ENCODE measurements at places on chromosomes 1 and 21. TPM values are rescaled to one million over a fixed set of nuclear protein-coding genes. Genes with fewer than 3 reads are reported as not detected.
A peak's percentile ranks its signal among the peaks of the same experiment; 100 is the strongest.

- DNase-seq: no peak
These were observed 97.5 kb upstream of the KCNE2 start for GRCh38 chr21:34266351-34266750.

DNA sequence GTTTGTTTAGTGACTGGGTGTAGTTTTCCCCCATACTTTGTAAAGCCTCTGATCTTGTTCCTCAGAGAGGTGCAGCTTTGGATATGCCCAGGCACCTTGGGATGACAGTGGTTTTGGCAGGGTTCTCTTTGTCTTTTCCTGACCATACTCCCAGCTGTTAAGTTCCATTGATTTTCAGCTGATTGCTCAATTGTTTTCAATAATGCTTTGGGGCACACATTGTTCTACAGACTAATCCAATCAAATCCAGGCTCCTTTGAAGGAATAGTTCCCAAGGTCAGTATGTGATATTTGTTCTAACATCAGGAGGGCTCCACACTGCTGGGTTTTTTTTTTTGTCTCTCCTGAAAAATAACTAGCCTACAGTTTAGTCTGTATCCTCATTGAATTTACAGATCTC lies 24.8 kb downstream of the PPP2R5A start:
- peak; percentile 66 for DNase-seq

GRCh38 chr1:163076044-163076443 lies 6.9 kb downstream of the RGS4 start:
- no peak for DNase-seq

DNA sequence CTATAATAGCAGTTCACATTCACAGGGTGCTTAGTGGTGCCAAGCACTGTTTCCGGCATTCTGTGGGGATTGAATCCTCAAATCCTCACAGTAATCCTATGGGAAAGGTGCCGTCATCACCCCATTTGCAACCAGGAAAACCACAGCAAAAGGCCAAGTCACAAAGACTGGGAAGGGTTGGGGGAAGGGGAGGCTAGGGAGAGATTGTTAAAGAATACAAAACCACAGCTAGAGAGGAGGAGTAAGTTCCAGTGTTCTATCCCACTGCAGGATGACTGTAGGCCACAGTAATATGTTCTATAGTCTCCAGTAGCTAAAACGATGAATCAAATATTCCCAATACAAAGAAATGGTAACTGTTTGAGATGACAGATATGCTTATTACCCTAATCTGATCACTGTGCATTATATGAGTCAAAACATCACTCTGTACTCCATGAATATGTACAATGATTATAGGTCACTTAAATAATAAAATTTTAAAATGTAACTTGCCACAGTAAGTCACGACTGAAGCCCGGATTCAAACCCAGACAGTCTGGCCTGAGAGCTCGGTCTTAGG lies 256.8 kb downstream of the TOMM20 start:
- DNase-seq: no peak

The ZNF648 gene
- 0.13 TPM for total RNA-seq

The ADGRB2 gene
- total RNA-seq: 0.09 TPM

The BRINP3 gene
- total RNA-seq: not detected

Data from HepG2 (cell line).